ENCODE measurements at places on chromosomes 3 and 15. TPM values are rescaled to one million over a fixed set of nuclear protein-coding genes. Genes with fewer than 3 reads are reported as not detected.

GRCh38 chr15:67835297-67836133 lies 4.3 kb downstream of the RNU6-1 start:
- no peak for DNase-seq

DNA sequence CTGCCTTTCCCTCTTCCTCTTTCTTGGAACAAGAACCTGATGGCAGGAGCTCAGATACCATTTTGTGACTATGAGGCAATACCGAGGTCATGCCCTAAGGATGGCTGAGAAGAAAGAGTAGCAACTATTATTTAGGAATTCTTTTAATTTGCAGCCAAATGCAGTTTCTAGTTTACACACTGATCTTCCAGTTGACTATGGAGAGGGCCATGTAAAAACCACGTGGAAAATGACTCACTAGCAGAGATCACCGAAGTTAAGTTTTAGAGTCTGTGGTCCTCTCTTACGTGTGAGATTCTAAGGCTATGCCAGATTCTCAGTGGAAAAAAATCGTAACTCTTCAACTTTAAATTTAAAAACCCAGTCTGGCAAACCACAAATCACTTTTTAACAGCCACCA lies 7.8 kb downstream of the BNC1 start:
- no peak for DNase-seq

GRCh38 chr3:22886439-22887068 lies 316.6 kb upstream of the UBE2E2 start:
- no peak for DNase-seq

- no peak for DNase-seq
Observed at GRCh38 chr3:46453526-46454208, 11.0 kb downstream of the LTF start.

- no peak for DNase-seq
Observed at GRCh38 chr3:134911586-134912548, 116.8 kb downstream of the EPHB1 start.

The MYL3 gene
- not detected for total RNA-seq

- DNase-seq, result no peak
Observed at GRCh38 chr15:76577879-76578512, 241.4 kb downstream of the ISL2 start.

GRCh38 chr15:48244921-48245320 lies 38.8 kb downstream of the SLC12A1 start:
- DNase-seq, result peak; percentile 81

The C3orf85 gene
- total RNA-seq, result not detected

The LZTFL1 gene
- total RNA-seq, result 30.5 TPM

The LYZL4 gene
- not detected for total RNA-seq

GRCh38 chr3:159429702-159430101 lies 558.9 kb upstream of the IL12A start:
- no peak for DNase-seq

DNA sequence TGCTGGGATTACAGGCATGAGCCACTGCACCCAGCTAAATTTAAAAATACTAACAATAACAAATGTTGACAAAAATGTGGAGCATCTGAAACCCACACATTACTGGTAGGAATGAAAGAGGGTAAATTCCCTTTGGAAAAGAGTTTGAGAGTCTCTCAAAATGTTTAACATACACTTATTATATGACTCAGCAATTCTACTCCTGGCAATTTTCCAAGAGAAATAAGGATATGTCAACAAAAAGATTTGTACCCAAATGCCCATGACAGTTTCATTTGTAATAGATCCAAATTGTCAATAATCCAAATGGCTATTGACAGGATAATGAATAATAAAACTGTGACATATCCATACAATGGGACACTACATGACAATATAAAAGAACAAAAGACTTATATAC lies 9.0 kb downstream of the HCLS1 start:
- DNase-seq, result peak; percentile 45

DNA sequence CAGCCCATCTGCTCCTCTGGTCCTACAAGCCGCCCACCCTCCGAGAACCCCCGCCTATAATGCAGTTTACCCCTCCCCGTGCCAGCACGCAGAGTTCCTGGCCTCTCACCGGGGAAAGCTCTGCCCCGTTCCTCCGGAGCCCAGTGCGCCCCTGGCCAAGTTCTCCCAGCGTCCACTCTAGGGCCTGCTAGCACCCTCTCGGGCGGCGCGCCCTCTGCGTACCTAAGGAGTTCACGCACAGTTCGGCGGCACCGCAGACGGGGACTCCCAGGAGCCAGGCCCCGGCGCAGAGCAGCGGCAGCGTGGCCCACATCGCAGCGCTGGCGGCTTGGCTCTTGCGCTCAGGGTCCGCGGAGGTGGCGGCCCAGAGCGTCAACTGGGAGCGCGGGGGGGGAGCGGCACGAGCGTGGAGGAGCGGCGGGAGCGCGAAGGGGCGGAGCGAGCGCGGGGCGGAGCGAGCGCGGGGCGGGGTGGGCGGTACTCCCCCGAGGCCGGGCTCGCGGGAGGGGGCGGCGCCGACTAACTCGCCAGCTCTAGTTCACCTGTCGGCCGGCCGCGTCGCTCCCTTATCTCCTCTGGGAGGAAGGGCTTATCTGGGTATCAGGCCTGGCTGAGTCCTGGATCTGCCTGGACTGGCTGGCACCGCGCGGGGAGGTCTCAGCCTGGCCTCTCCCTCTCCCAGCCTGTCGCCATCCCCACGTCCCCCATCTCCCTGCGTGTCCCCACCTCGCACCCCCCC lies at the start of gene CTSH:
CTSH (minus strand) TSS at position 378 of the 739 bp plus-strand sequence; CDS start at position 313, 65 bp downstream.
- DNase-seq, result peak; percentile 64

The MYO5C gene
- 29.4 TPM for total RNA-seq

GRCh38 chr3:145780301-145780700 lies 380.7 kb downstream of the PLOD2 start:
- DNase-seq, result no peak

- peak; percentile 46 for DNase-seq
Observed at GRCh38 chr3:69541711-69542088, 155.8 kb upstream of the FRMD4B start.

The P3H2 gene
- total RNA-seq, result 60.2 TPM

GRCh38 chr3:29771602-29772001 lies 490.7 kb downstream of the RBMS3 start:
- DNase-seq, result no peak

- DNase-seq, result peak; percentile 73
Observed at GRCh38 chr3:123286308-123287023, 84.7 kb downstream of the SEC22A start.

DNA sequence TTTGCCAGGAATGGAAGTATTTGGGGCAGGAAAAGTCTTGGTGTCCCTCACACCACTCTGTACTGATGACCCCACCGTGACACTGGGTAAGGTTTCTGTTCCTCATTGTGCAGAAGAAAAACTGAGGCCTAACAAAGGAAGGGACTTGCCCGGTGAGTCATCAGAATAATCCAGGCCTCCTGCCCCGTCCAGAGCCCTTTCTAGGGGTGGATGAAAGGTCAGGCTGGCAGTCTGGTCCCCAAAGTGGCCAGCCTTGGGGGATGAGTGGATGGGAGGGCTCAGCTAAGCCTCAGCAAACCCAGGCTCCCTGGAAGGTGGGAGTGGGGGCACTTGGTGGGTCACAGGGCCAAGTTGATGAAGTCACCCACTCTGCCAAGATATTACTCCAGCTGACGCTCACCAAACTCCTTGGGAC lies 2.3 kb upstream of the DNAH1 start:
- peak; percentile 45 for DNase-seq

- DNase-seq, result no peak
Observed at GRCh38 chr3:96869316-96869715, 54.9 kb downstream of the EPHA6 start.

DNA sequence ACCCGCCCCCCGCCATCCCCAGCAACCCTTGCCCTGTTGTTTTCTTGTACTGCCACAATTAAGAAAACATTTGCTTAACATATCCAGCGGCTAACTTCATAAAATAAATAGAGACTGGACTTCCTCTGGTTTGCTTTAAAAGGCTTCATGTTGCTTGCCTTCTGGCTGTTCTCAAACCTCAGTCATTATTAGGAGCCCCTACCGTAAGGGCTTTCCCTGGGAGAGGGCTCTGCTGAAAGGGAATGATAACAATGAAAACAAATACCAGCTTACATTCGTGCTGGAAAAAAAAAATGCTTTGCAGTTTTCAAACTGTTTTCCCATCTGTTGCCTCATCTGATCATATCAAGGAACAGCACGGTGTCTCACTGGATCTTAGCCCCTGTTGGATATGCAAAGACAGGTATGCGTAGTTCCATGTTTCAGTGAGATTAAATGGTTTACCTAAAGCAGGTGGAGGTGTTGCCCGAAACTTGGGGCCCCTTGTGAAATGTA lies 77.2 kb upstream of the VGLL4 start:
- no peak for DNase-seq

The ARHGEF26 gene
- total RNA-seq, result 0.63 TPM

Measured in MCF 10A (cell line).